ENCODE measurements at places on chromosomes 12 and 14.

DNA sequence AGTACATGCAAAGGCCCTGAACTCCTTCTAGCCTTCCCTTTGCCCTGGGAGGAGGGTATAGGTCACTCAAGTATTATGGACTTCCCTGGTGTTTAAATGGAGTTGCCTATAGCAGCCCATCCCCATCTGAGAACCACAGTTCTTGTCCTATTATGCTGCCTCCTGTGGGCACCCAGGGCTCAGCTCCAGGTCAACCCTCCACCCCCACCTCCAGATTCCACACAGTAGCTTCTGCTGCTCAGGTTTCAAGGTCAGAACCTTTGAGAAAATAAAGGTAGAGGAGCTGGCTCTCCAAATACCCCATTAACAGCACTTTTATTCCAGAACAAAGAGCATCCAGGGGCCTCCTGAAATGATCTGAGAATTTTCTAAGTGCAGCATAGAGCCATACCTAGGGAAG is 57.4 kb downstream of the ACTN1 start:
- peaks cover 45% of the 10 kb centered on the region for H3K4me1 ChIP-seq
- H3K4me3 ChIP-seq = no peak overlapping the region
- H3K27me3 ChIP-seq = no peaks in the 10 kb centered on the region
- H3K36me3 ChIP-seq = peaks cover 3% of the 10 kb centered on the region

GRCh38 chr12:67592228-67593011 is 56.1 kb upstream of the DYRK2 start:
- peaks cover 30% of the 10 kb centered on the region for H3K4me1 ChIP-seq
- no peak overlapping the region for H3K4me3 ChIP-seq
- H3K36me3 ChIP-seq = no peaks in the 10 kb centered on the region
- H3K27me3 ChIP-seq = no peaks in the 10 kb centered on the region

- peak overlapping the region; percentile 83 for H3K27ac ChIP-seq
- H3K36me3 ChIP-seq = no peaks in the 10 kb centered on the region
Measured at GRCh38 chr14:68780358-68781160, 12.3 kb downstream of the ZFP36L1 start.

DNA sequence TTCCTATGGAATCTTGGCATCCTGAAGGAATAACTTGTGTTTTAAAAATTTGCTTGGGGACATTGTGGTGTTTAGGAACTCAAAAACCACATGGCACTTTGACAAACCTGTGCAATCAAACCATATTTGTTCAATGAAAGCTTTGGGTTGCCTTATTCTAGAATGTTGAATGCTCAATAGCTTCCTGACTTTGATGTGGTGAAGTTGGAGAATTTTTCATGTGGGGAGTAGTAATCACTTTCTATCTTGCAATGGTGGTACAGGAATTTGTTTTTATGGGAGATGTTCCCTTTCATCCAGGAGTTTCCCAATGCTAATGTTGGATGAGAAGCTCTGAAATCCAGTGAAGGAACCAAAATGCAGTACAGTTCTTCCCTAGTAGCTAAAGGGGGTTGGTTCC is 42.2 kb upstream of the LDHB start:
- DNase-seq = no peak
- H3K4me1 ChIP-seq = no peaks in the 10 kb centered on the region
- H3K27me3 ChIP-seq = no peaks in the 10 kb centered on the region
- no peak overlapping the region for H3K27ac ChIP-seq
- H3K4me3 ChIP-seq = no peak overlapping the region
- no peaks in the 10 kb centered on the region for H3K36me3 ChIP-seq

GRCh38 chr12:115072712-115073111 is 388.7 kb upstream of the TBX3 start:
- no peak overlapping the region for H3K27ac ChIP-seq
- no peaks in the 10 kb centered on the region for H3K4me1 ChIP-seq
- no peaks in the 10 kb centered on the region for H3K36me3 ChIP-seq

GRCh38 chr14:105294142-105294597 is 6.6 kb downstream of the BRF1 start:
- no peaks in the 10 kb centered on the region for H3K36me3 ChIP-seq
- H3K27me3 ChIP-seq = no peaks in the 10 kb centered on the region
- no peak overlapping the region for H3K27ac ChIP-seq
- DNase-seq = peak; percentile 53
- peaks cover 35% of the 10 kb centered on the region for H3K4me1 ChIP-seq

DNA sequence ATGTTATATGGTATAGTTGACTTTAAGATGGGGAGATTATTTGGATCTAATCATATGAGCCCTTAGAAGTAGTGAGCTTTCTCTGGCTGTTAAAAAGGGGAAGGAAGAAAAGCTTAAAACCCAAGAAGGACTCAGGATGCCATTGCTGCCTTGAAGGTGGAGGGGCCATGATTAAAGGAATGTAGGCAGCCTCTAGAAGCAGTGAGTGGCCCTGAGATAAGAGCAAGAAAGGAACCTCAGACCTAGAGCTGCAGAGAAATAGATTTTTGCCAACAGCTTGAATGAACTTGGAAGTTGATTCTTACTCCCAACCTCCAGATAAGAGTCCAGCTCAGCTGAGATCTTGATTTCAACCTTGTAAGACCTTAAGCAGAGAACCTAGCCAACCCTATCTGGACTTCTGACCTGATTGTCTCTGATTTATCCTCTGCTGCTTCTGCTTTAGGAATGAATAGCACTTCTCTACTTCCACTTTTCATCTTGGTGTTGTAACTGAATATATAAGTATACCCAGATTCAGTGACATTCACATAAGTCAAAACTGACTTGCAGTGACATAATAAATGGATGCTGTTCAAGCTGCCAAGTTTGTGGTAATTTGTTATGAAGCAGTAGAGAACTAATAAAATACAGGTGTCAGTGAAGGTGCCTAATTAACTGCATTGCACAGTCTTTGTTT is 33.5 kb downstream of the RAD51B start:
- H3K4me1 ChIP-seq = no peaks in the 10 kb centered on the region
- no peaks in the 10 kb centered on the region for H3K36me3 ChIP-seq
- no peaks in the 10 kb centered on the region for H3K27me3 ChIP-seq
- no peak for DNase-seq
- no peak overlapping the region for H3K27ac ChIP-seq

DNA sequence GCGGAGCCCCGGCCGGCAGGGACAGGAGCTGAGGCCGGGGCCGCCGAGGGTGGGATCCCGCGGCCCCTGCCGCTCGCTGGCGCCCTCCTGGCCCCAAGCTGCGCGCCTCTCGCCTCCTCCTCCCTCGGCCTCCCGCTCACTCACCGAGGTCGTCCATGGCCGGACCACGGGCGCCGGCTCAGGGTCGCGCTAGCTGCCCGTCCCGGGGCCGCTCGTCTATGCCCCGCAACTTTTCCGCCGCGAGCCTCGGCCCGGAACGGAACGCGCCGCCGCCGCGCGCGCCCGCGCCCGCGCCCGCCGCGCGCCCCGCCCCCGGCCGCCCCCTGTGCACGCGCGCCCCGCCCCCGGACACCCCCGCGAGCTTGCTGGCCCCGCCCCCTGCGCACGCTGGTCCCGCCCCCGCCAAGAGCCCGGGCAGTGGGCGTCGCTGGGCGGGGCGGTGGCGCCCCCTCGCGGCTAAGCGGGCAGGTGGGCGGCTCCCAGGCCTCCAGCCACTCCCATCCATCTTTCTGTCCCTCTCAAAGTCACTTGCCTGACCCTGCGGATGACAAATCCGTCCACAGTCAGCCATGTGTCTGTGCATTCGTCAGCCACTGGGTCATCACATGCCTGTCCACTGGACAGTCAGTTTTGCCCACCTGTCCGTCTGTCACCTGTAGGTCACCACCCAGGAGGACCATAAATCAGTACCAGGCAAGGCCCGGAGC is at the start of gene PXN:
PXN (minus strand) TSS at position 258 of the 707 bp plus-strand sequence; CDS start at position 157, 101 bp downstream.
- H3K27ac ChIP-seq = peak within 1 kb of the TSS; percentile 51
- DNase-seq = peak; percentile 58
- peak within 1 kb of the TSS; percentile 91 for H3K4me3 ChIP-seq
- H3K36me3 ChIP-seq = no peaks in the 10 kb centered on the region
- H3K4me1 ChIP-seq = no peaks in the 10 kb centered on the region

- H3K27me3 ChIP-seq = no peaks in the 10 kb centered on the region
- peak overlapping the region; percentile 99 for H3K27ac ChIP-seq
- no peak for DNase-seq
- H3K4me3 ChIP-seq = peak overlapping the region; percentile 73
- peaks cover 28% of the 10 kb centered on the region for H3K4me1 ChIP-seq
Measured at GRCh38 chr12:74537126-74537706, 419 bp upstream of the ATXN7L3B start.

DNA sequence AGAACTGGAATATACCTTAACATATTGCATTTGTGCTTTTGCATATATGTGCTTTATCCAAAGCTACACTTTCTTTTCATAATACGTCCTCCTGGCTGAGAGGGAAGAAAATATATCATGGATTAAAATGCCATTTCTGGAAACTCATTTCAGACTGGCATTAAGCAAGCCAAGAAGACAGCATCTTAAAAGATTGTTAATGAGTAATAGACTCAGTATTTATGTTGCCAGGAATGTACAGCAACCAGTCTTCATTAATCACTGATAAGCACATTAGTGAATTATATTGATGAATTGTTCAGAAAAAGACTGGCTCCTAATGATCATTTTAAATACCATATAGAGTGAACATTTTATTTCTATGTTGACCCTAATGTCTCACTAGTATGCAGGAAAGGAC is 134.9 kb upstream of the IFNG-AS1 start:
- H3K27ac ChIP-seq = no peak overlapping the region
- DNase-seq = no peak
- no peaks in the 10 kb centered on the region for H3K27me3 ChIP-seq
- no peak overlapping the region for H3K4me3 ChIP-seq

Data from thymus (tissue), 14 donors.